Activated CD8-positive, alpha-beta memory T cell treated with anti-CD3 and anti-CD28 coated beads, Interleukin-2, amount 10 ng/mL, durations not matched to agents 7 days and 5 days (primary cell): ENCODE measurements at places on chromosomes 7 and 10. TPM values are rescaled to one million over a fixed set of nuclear protein-coding genes. Genes with fewer than 3 reads are reported as not detected.

DNA sequence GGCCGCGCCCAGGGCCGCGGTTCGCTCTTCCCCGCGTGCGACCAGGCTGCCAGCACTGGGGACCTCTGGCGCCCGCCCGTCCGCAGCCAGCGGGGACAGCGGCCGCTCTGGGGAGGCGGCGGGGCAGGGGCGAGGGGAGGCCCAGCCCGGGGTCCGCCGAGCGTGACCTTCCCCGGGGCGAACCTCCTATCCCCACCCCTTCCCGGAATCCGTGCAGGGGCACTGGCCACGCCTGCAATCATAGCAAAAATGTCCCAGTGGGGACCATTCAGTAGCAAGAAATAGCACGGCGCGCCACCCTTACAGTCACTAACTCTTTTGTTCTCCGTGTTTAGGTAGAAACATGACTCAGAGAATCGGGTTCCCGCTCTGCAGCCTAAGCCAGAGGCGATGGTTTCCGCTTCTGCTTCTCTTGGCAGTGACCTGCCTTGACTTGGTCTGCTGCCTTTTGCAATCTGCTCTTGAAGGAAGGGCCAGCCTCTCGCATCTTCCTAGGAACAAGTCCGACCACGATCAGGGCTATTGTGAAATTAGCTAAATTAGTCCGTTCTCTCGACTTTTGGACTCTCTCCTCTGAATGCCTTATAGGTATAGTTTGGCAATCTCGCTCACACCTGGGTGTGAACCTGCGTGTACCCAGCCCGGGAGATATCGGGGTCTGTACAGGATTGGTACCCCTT lies 79.3 kb upstream of the ACBD5 start:
- no peak overlapping the region for H3K4me3 ChIP-seq
- H3K4me1 ChIP-seq = peaks cover 7% of the 10 kb centered on the region
- H3K27me3 ChIP-seq = peaks cover 22% of the 10 kb centered on the region

DNA sequence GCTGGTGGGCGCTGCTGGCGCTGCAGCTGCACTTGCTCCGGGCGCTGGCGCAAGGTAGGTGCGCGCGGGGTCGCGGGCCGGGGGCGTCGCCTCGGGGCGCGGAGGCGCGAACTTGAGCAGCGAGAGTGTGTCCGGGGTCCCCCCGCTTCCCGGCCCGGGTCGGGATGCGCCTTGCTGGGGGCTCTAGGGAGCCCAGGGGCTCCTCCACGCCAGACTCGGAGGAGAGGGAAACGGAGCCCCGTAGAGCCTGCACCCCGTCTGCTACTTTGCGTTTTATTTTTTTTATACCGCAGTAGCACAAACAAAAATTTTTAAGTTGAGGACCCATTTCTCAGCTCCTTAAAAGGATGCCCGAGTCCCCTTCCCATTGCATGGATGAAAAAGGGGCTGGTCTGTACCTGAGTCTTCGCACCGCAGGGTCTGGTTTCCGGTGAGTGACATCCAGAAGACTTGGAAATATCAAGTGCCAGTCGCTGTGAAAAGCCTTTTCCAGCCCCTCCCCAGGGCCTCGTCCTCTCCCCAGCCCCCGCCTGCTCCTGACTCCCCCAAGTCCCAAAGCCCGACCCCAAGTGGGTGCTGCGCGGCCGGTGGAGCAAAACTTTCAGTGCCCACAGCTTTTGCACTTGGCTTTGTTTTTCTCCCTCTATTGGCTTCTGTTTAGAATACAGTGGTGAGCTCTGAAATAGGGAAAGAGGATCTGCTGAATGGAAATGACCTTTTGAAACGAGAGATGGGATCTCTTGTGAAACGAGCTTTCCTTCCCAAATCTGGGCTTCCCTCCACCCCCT lies 973 bp downstream of the SDK1 start:
- DNase-seq = no peak
- H3K27ac ChIP-seq = no peak overlapping the region
- H3K36me3 ChIP-seq = no peaks in the 10 kb centered on the region
- peaks cover 69% of the 10 kb centered on the region for H3K27me3 ChIP-seq
- H3K4me3 ChIP-seq = peak overlapping the region; percentile 37

- H3K36me3 ChIP-seq = no peaks in the 10 kb centered on the region
- no peak overlapping the region for H3K27ac ChIP-seq
- DNase-seq = no peak
Observed at GRCh38 chr10:116001262-116001857, 271.6 kb downstream of the GFRA1 start.

DNA sequence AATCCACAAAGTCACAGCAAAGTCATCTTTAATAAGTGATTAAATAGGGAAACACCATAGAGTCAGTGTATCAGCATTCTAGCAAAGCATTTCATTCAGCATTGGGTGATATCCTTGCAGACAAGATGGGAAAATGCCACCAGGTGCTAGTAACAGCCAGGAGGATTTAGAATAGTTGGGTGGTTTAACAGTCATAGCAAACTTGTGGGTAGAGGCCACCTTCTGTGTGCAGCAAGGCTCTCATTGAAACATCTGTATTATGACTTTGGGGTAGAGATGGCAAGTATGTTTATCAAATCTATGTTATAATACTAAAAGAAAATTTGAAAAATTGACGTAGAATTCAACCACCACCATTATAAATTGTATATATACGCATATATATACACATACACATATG lies 26.4 kb upstream of the ADO start:
- peaks cover 42% of the 10 kb centered on the region for H3K27me3 ChIP-seq
- no peaks in the 10 kb centered on the region for H3K36me3 ChIP-seq
- peak overlapping the region; percentile 6 for H3K27ac ChIP-seq
- no peak for DNase-seq
- no peak overlapping the region for H3K4me3 ChIP-seq

GRCh38 chr10:48406204-48406603 lies 99.7 kb downstream of the MAPK8 start:
- no peaks in the 10 kb centered on the region for H3K4me1 ChIP-seq
- no peak overlapping the region for H3K4me3 ChIP-seq
- peaks cover 12% of the 10 kb centered on the region for H3K36me3 ChIP-seq
- H3K27me3 ChIP-seq = no peaks in the 10 kb centered on the region
- H3K27ac ChIP-seq = no peak overlapping the region
- DNase-seq = no peak

- H3K27me3 ChIP-seq = peaks cover 44% of the 10 kb centered on the region
- H3K4me1 ChIP-seq = peaks cover 4% of the 10 kb centered on the region
- H3K27ac ChIP-seq = no peak overlapping the region
- no peaks in the 10 kb centered on the region for H3K36me3 ChIP-seq
- H3K4me3 ChIP-seq = no peak overlapping the region
- no peak for DNase-seq
Observed at GRCh38 chr10:92790440-92790839, 57.9 kb upstream of the EXOC6 start.

DNA sequence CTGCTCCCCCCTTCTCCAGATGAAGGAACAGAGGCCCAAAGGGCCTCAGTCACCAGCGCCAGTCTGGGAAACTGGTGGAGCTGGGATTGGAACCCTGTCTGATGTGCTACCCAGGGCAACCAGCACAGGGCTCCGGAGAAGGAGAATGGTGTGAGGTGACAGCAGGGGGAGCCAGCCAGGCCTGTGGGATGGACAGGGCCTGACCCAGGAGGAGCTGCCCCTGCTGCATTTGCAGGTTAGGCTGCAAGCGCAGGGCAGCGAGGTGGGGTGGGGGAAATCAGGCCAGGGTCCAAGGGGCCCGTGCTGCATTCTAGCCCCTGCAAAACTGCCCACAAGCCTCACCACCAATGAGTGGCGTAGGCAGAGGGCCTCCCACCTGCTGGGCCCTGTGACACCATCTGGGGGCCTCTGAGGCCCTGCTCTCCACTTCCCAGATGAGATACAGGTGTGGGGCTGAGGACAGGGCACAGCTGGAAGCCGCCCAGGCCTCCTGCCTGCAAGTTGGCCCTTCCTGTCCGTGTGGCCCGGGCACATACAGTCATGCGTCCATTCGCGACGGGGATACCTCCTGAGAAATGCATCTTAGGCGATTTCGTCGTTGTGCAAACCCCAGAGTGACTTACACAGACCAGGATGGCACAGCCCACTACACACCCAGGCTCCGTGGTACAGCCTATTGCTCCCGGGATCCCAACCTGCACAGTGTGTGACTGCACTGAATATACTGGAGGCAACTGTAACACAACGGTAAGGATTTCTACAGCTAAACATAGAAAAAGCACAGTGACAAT lies 45.3 kb downstream of the RASGEF1A start:
- peaks cover 1% of the 10 kb centered on the region for H3K36me3 ChIP-seq
- peak; percentile 46 for DNase-seq
- no peak overlapping the region for H3K27ac ChIP-seq
- no peak overlapping the region for H3K4me3 ChIP-seq

- no peak overlapping the region for H3K4me3 ChIP-seq
- no peak for DNase-seq
- no peaks in the 10 kb centered on the region for H3K4me1 ChIP-seq
- H3K27me3 ChIP-seq = peaks cover 4% of the 10 kb centered on the region
- no peaks in the 10 kb centered on the region for H3K36me3 ChIP-seq
- H3K27ac ChIP-seq = no peak overlapping the region
Observed at GRCh38 chr10:24483701-24484100, 240.0 kb downstream of the ARHGAP21 start.

DNA sequence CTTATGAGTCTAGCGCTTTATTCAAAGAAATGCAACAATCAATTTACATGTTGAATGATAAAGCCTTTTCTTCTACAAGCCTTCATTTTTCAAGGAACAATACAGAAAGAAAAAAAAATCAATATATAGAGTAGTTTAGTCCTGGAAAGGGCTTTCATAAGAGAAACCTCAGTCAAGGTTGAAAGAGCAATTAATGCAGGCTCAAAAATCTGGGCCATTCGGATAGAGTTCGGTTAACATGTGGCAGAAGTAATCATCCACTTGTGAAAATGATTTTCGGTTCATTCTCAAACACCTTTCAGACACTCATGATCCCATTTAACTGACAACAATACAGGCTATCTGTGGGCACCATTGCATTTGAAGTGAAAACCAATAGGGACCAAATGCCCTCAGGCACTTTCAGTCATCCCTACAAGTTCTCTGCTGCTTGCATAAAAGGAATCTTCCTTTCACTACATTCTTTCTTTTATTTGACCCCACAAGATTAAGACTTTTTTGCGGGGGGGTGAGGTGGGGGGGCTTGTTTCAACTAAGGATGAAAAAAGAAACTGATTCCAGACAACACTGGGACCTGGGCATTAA lies 177.9 kb downstream of the RNF133 start:
- no peaks in the 10 kb centered on the region for H3K4me1 ChIP-seq
- no peaks in the 10 kb centered on the region for H3K27me3 ChIP-seq
- H3K4me3 ChIP-seq = no peak overlapping the region

DNA sequence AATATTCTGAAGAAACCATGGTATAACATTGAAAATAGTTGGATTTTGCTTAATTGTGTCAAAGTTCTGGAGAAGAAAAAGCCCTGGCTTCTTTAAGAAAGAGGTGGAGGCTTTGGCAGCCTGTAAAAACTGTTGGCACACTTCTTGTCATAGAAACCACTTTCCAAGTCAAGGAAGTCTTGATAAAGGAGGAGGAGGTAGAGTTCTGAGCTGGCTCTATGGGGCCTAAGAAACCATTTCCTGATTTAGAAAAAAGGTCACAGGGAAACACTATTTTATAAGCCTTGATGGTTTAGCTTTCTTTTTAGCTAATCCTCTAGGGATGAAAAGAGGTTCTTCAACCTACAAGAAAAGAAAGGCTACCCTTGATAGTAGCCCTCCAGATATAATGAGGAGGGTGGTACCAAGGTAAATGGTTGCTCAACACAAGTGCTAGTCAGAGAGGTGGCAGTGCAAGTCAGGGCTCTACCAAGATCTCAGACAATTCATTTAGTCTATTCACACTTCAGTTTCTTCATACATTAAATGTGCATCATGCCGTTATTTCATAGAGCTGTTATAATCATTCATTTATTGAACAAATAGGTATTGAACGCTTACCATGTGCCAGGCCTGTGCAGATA lies 346.9 kb downstream of the RNLS start:
- H3K36me3 ChIP-seq = peaks cover 1% of the 10 kb centered on the region
- DNase-seq = no peak
- H3K4me3 ChIP-seq = no peak overlapping the region

- no peak for DNase-seq
- peaks cover 83% of the 10 kb centered on the region for H3K36me3 ChIP-seq
- peak overlapping the region; percentile 83 for H3K27ac ChIP-seq
- H3K4me3 ChIP-seq = no peak overlapping the region
- H3K27me3 ChIP-seq = no peaks in the 10 kb centered on the region
Observed at GRCh38 chr10:6036861-6037321, 25.3 kb downstream of the IL2RA start.

- peaks cover 14% of the 10 kb centered on the region for H3K36me3 ChIP-seq
Observed at GRCh38 chr7:129947701-129948100, 5.1 kb downstream of the UBE2H start.

DNA sequence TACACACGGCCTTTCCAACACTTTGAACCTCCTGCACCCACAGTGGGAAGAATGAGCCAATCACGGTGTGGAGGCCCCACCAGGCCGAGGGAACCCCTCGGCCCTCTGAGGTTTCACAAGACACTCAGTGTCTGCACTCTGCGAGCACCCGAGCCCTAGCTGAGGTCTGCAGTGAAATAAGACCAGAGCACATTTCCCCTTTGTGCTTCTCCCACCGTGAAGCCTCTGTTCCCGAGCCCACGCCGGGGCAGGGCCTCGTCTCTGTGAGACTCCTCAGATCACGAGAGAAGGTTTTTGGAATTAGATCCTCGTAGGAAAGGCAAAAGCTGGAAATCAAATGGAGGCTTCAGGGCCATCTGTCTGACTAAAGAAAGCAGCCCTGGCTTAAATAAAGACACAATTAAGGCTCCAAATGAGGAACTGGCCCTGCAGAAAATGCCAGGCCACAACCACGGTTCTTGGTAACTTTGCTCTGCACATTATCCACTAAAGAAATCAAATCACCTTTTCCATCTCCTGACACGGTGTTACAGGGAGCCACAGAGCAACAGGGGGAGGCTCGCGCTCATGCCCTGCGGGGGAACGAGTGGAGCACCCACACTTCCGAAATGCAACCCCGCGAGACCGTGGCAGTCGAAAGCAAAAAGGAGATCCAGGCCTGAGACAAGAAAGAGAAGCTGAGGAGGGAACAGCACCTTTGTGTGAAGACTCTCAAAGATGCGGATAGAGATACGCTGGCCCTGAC lies 43.7 kb downstream of the FAM53B start:
- peaks cover 98% of the 10 kb centered on the region for H3K4me1 ChIP-seq
- H3K4me3 ChIP-seq = no peak overlapping the region
- H3K36me3 ChIP-seq = peaks cover 20% of the 10 kb centered on the region
- H3K27ac ChIP-seq = peak overlapping the region; percentile 96
- no peaks in the 10 kb centered on the region for H3K27me3 ChIP-seq
- no peak for DNase-seq

GRCh38 chr10:79507440-79508167 lies 4.7 kb upstream of the EIF5AL1 start:
- H3K4me3 ChIP-seq = no peak overlapping the region
- no peaks in the 10 kb centered on the region for H3K36me3 ChIP-seq
- H3K27me3 ChIP-seq = peaks cover 42% of the 10 kb centered on the region
- DNase-seq = no peak
- no peak overlapping the region for H3K27ac ChIP-seq

GRCh38 chr7:86784765-86785164 lies 141.1 kb downstream of the GRM3 start:
- H3K27me3 ChIP-seq = no peaks in the 10 kb centered on the region
- no peak for DNase-seq
- no peak overlapping the region for H3K4me3 ChIP-seq
- no peak overlapping the region for H3K27ac ChIP-seq
- H3K4me1 ChIP-seq = no peaks in the 10 kb centered on the region

The PRSS37 gene
- total RNA-seq = not detected

The IL6 gene
- not detected for total RNA-seq

The GRM3 gene
- total RNA-seq = not detected

The ADRB1 gene
- total RNA-seq = 2.8 TPM

The CHAT gene
- total RNA-seq = not detected

The AS3MT gene
- not detected for total RNA-seq

The NUTM2A gene
- total RNA-seq = 0.38 TPM

The WEE2 gene
- not detected for total RNA-seq

The GNGT1 gene
- total RNA-seq = not detected

The COL28A1 gene
- not detected for total RNA-seq

The SAMD9L gene
- 119 TPM for total RNA-seq
